ENCODE measurements at places on chromosomes 7 and 10. TPM values are rescaled to one million over a fixed set of nuclear protein-coding genes. Genes with fewer than 3 reads are reported as not detected.
A peak's percentile ranks its signal among the peaks of the same experiment; 100 is the strongest.

- no peaks in the 10 kb centered on the region for H3K27me3 ChIP-seq
- H3K36me3 ChIP-seq, result no peaks in the 10 kb centered on the region
- no peak overlapping the region for H3K4me3 ChIP-seq
- H3K4me1 ChIP-seq, result no peaks in the 10 kb centered on the region
- H3K27ac ChIP-seq, result no peak overlapping the region
Observed at GRCh38 chr10:35993591-35994515, 351.8 kb upstream of the FZD8 start.

- no peak overlapping the region for H3K27ac ChIP-seq
- DNase-seq, result no peak
- no peaks in the 10 kb centered on the region for H3K4me1 ChIP-seq
- no peaks in the 10 kb centered on the region for H3K27me3 ChIP-seq
- H3K36me3 ChIP-seq, result no peaks in the 10 kb centered on the region
Observed at GRCh38 chr7:118041251-118041878, 142.6 kb upstream of the LSM8 start.

- H3K36me3 ChIP-seq, result no peaks in the 10 kb centered on the region
- no peaks in the 10 kb centered on the region for H3K27me3 ChIP-seq
- no peak overlapping the region for H3K27ac ChIP-seq
Observed at GRCh38 chr10:51675088-51675487, 24.3 kb downstream of the CSTF2T start.

- H3K27ac ChIP-seq, result no peak overlapping the region
- no peak for DNase-seq
- H3K36me3 ChIP-seq, result no peaks in the 10 kb centered on the region
- no peak overlapping the region for H3K4me3 ChIP-seq
Observed at GRCh38 chr7:39631736-39632308, 8.4 kb downstream of the RALA start.

DNA sequence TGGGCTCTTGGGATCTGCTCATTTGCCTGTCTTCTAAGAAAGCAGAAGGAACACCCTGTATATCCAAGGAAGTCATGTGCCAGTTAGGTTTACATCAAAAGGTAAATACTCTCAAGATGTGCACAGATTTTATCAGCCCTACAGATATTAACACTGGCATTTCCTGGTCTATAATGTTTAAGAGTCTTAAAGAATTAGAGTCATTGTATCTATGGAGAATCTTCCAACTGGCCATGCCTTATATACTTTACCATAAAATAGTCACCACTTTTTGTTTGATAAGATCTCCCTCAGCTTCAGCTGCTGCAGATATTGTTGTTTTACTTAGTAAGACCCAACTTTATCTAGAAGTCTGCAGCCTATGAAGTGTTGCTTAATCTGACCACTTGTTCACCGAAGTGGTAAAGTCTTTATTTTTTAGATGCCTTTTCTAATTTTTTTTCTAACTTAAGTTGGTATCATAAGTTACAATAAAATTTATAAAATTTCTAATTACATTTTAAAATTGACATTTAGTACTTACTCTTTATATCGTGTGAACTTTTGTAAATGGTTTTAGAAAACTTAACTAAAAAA, 58.5 kb downstream of the CPED1 start:
- H3K27ac ChIP-seq, result no peak overlapping the region
- no peaks in the 10 kb centered on the region for H3K36me3 ChIP-seq
- H3K27me3 ChIP-seq, result no peaks in the 10 kb centered on the region
- H3K4me1 ChIP-seq, result no peaks in the 10 kb centered on the region
- no peak overlapping the region for H3K4me3 ChIP-seq
- no peak for DNase-seq

DNA sequence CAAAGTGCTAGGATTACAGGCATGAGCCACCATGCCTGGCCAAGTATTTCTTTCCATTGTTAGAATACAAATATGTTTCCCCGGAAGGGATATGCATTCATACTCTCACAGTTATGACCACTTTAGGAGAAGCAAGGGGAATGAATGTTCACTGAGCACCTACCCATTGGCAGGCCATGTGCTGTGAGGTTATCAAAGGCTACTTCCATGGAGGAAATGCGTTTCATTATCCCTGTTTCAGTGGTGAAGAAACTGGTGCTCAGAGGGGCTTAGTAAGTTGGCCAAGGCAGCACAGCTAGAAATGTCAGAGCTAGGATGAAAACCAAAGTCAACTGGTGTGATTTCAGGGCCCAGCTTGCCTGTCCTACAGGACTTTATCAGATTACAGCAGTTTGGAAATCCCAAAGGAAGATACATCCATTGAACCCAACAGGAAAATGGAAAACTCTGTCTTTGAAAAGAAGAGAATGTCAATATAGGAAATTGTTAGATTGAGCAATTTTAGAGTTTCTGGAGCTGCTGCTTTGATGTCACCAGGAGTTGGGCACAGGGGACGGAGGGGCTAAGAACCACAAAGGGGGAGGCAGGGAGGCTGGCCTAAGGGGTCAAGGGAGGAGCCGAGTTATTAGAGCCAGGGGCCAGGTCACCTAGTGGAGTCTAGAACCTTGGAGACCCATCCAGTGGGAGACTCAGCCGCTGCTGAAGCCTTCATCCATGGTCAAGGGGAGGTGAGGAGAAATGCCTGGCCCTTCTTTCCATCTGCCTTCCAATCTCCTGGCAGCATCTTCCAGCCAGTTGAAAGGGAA, 319.8 kb downstream of the FRMD4A start:
- H3K27me3 ChIP-seq, result no peaks in the 10 kb centered on the region
- H3K4me3 ChIP-seq, result no peak overlapping the region
- H3K4me1 ChIP-seq, result peaks cover 5% of the 10 kb centered on the region
- no peaks in the 10 kb centered on the region for H3K36me3 ChIP-seq
- no peak overlapping the region for H3K27ac ChIP-seq

Gene TAS2R5
- total RNA-seq, result 0.99 TPM

- H3K27ac ChIP-seq, result no peak within 1 kb of the TSS
- no peaks in the 10 kb centered on the region for H3K27me3 ChIP-seq
- H3K36me3 ChIP-seq, result no peaks in the 10 kb centered on the region
- no peak for DNase-seq
- H3K4me1 ChIP-seq, result no peaks in the 10 kb centered on the region
Observed at GRCh38 chr7:100373261-100373831, at the start of gene PILRA. TSS of gene PILRA (plus strand) at chr7:100373487. CDS start at chr7:100373657, 170 bp downstream.

DNA sequence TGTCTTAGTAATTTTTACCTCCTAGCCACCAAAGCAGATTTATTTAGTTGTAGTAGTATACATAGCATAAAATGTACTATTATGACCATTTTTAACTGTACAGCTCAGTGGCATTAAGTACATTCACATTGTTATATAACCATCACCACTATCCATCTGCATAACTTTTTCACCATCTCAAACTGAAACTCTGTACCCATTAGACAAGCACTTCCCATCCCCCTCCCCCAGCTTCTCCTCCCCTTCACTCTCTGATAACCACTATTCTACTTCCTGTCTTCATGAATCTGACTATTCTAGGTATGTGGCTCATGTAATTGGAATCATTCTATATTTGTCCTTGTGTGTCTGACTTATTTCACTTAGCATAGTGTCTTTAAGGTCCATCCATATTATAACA, 71.9 kb downstream of the MRPL32 start:
- no peak for DNase-seq
- H3K4me1 ChIP-seq, result no peaks in the 10 kb centered on the region
- H3K4me3 ChIP-seq, result no peak overlapping the region
- no peak overlapping the region for H3K27ac ChIP-seq
- no peaks in the 10 kb centered on the region for H3K36me3 ChIP-seq

DNA sequence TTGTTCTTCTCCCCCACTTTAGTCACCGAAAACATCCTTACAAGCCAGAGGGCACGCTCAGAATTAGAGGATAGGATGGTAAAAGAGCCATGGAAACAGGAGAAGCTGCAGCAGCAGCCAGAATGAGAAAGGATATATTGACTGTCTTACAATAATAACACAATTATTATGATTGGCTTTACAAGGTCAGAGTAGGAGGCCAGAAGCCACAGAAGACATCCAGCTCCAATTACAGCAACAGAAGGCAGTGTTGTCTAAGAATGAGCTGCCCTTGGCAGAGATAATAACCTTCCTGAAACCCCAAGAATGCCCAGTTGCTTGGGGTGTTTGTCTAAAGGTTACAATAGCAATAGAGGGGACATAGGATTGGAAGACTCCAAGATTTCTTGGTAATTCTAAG, 168.8 kb downstream of the C1GALT1 start:
- no peak for DNase-seq
- no peaks in the 10 kb centered on the region for H3K36me3 ChIP-seq
- no peaks in the 10 kb centered on the region for H3K4me1 ChIP-seq
- H3K27ac ChIP-seq, result no peak overlapping the region

Gene MYL7
- total RNA-seq, result not detected

- peak; percentile 13 for DNase-seq
- no peak overlapping the region for H3K27ac ChIP-seq
Observed at GRCh38 chr10:6953271-6953801, 373.3 kb upstream of the PRKCQ start.

Gene IMMP2L
- 17.4 TPM for total RNA-seq

- no peak overlapping the region for H3K4me3 ChIP-seq
- H3K27me3 ChIP-seq, result no peaks in the 10 kb centered on the region
- H3K27ac ChIP-seq, result no peak overlapping the region
- no peak for DNase-seq
Observed at GRCh38 chr10:110457851-110458250, 39.9 kb upstream of the DUSP5 start.
